Stimulated activated CD8-positive, alpha-beta memory T cell treated with anti-CD3 and anti-CD28 coated beads, Interleukin-7, amount 100 ng/mL, for 1 hour (primary cell): ENCODE measurements at places on chromosomes 7 and 10.

DNA sequence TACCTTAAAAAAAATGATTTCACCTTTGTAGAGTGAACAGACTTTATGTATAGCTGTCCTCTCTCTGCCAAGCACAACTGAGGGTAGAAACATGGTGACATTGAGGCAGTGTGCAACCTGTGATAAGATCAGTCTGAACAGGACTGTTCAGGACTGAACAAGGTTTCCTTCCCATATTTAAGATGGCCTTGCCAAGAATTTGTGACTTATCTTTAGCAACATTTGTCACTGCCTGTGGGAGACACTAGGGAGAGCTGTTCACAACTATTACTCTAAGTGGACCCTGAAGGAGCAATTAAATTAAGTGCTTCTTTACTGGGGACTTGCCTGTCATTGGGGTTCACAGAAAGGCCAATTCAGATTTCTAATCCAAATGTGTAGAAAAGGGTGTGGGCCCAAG is 6.7 kb downstream of the OR13A1 start:
- DNase-seq, result no peak

- no peak for DNase-seq
Observed at GRCh38 chr10:61975391-61975932, 74.0 kb downstream of the ARID5B start.

DNA sequence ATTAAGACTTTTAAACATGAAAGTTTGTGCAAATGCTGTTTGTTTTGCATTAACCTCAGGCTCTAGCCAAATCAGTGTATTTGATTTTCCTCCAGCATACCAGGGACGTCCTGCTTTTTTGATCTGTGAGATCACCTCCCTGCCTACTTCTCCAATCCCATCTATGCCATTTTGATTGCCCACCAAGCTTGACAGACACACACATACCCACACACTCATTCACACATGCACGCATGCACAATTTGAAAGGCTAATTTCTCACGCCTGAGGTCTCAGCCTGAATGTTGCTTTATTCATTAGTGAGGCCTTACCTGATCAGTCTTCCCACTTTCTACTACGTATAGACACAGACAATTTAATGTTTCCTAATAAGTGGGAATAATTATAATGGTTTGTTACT is 53.5 kb downstream of the CDK13 start:
- DNase-seq, result no peak

GRCh38 chr7:4871056-4871680 is 9.3 kb upstream of the PAPOLB start:
- no peak for DNase-seq

DNA sequence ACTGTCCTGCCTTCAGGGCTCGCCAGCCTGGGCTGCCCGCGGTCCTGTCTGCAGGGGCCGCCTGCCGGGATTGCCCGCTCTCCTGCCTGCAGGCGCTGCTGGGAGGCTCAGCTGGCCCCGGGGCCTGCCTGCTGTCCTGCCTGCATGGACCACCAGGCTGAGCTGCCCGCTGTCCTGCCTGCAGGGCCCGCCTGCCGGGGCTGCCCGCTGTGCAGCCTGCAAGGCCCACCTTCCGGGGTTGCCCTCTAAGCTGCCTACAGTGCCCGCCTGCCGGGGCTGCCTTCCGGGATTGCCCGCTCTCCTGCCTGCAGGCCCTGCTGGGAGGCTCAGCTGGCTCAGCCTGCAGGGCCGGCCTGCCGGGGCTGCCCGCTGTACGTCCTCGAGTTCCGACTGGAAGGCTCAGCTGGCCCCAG is 164.4 kb downstream of the GLRX3 start:
- DNase-seq, result no peak

GRCh38 chr7:21805791-21806190 is 139.9 kb downstream of the CDCA7L start:
- DNase-seq, result no peak

GRCh38 chr10:16192337-16192736 is 244.5 kb upstream of the PTER start:
- no peak for DNase-seq

- DNase-seq, result no peak
Observed at GRCh38 chr10:69636626-69637605, 6.9 kb downstream of the FAM241B start.
